Activated CD4-positive, alpha-beta T cell treated with anti-CD3 and anti-CD28 coated beads for 1 hour (primary cell): ENCODE measurements at places on chromosomes 1 and 21.
A peak's percentile ranks its signal among the peaks of the same experiment; 100 is the strongest.

DNA sequence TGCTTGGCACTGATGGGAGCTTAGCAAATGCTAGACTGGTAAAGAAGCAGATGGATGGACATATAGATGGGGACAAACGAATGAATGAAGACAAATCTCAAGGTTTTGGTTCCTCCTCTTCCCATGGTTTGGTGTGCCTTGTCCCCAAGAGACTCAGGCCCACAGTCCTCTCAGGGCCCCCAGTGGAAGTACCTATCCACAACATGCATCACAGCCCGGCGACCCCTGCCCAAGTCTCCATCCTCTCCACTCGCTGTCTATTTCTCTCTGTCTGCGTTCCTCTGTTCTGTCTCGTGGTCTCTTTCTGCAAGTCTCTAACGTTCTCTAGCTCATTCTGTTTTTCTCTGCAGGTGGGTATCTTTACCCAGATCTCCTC is 85.8 kb downstream of the GLIS1 start:
- DNase-seq: no peak

GRCh38 chr21:32543975-32544374 is 41.3 kb downstream of the TCP10L start:
- DNase-seq: no peak

- no peak for DNase-seq
Observed at GRCh38 chr21:35724156-35724555, 336.2 kb downstream of the SETD4 start.

- DNase-seq: no peak
Observed at GRCh38 chr1:236284291-236284721, 2.5 kb upstream of the ERO1B start.

GRCh38 chr21:37407719-37408420 is 41.3 kb downstream of the DYRK1A start:
- DNase-seq: no peak

GRCh38 chr1:95686217-95686616 is 452.2 kb downstream of the RWDD3 start:
- DNase-seq: no peak

DNA sequence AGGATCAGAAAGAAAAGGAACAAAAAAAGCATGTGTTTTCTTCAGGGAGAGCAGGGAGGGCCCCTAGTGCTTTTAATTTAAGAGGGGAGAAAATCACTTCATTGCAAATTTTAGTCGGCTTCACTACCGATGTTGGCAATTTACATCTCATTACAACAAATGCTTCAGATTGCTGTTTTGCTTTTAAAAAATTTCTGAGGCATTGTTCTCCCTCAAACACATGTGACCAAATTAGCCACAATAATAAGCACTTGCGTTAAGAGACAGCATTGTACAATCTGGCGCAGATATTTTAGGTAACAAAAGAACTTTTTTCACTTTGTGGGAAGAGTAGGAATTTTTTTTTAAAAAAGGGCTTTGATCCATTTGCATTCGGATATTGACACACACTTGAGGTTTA is 29.8 kb downstream of the BEND5 start:
- no peak for DNase-seq

GRCh38 chr1:196779093-196779492 is 4.5 kb downstream of the CFHR3 start:
- DNase-seq: no peak

DNA sequence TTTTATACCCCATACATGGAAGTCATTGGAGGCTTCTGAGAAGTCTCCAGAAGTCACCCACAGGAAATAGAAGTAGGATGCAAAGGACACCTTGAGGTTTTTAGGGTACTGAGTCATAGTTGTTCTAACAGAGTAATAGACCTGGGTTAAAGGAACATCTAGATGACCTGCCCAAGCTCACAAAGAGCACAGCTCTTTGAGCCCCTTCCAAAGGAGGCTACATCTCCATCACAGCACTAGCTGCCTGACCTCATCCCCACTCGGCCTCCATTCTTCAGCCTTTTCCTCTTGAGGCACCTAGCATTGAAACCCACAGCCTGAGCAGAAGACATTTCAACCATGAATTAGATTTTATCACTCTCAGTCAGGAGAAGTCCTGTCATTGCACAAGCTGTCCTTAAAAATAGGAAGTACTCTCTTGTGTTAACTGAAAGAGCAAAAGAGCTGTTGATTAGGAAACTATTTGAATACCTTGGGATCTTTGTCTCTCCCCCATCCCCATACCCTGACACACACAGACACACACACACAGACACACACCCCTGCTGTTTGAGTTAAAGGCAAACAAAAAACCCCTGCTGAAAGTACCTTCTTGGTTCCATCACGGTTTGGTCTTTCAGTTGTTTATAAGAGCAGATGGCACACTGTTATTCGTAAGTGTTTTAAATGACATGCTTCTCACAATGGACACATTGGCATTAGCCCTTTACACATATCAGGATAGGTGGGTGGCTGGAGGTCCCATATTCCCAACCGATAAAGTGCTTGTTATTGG is 22.2 kb downstream of the MKNK1 start:
- no peak for DNase-seq

GRCh38 chr1:12019858-12020509 is 686 bp downstream of the MIIP start:
- DNase-seq: no peak

DNA sequence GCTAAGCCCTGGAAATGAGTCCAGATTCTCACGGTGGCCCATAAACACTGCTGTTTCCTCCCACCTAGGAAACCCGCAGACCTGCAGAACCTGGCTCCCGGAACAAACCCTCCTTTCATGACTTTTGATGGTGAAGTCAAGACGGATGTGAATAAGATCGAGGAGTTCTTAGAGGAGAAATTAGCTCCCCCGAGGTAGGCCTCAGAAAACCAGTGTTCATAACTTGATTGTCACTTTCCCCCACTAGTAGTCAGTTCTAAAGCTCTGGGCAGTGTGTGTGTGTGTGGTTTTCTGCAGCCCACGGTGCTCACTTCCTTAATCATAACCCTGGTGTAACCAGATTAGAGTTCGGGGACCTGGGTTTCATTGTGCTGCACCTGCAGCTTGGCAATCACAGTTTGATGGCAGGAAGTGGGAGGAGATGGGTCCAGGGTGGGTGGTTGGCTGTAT is 39.1 kb downstream of the CLIC6 start:
- no peak for DNase-seq

DNA sequence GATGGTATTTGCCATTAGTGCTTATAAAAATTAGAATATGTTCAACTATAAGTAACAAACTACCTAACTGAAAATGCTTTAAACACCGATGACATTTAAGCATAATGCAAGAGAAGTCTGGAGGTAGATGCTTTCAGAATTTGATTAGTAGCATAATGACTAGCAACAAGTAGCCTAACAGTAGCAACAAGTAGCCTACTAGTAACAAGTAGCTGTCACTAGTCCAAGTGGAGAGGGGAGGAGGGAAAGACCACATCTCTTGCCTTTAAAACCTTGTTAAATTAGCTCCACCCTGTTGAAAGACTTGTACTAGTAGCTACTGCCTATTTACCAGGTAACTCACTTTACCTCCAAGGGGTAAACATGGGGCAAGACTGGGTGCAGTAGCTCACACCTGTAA is 7.9 kb downstream of the GPR88 start:
- no peak for DNase-seq

- DNase-seq: no peak
Observed at GRCh38 chr21:46207006-46207919, 21.3 kb downstream of the LSS start.

DNA sequence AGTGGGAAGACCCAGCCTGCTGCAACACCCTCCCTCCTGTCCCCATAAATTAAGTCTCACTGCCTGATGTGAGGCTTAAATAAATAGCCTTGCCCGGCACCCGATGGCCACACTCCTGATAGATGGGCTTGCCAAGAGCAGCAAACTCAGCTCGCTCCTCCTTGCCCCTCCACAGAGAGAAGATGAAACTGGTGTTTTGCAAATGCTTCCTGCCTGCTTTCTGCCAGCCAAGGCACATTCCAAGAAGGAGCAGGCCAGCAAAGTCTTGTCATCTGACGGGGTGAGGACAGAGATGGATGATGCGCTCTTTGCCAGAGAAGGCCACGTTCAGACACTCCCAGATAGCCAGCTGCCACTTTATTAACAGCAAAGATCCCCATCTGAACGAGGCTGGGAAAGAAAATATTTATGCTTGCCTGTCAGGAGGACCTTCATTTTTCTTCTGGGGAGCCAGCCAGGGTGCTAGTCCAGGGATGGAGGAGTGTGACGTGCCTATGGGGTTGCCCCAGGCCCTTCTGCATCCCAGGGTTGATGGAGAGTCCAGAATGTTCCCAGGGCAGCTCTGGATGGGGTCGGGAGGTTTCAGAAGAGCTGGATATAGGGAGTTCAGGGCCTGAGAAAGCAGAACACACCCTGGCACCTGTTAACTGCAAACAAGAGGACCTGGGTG is 265.4 kb downstream of the FOXD2 start:
- DNase-seq: no peak

- DNase-seq: no peak
Observed at GRCh38 chr1:14969006-14969405, 184.5 kb upstream of the TMEM51 start.

- no peak for DNase-seq
Observed at GRCh38 chr1:86335916-86336315, 60.2 kb downstream of the ODF2L start.

- DNase-seq: peak; percentile 10
Observed at GRCh38 chr1:36703526-36704208, 221.0 kb upstream of the CSF3R start.

GRCh38 chr1:248822148-248823032 is 3.3 kb downstream of the SH3BP5L start:
- peak; percentile 3 for DNase-seq
